Osteoblast (primary cell): ENCODE measurements at places on chromosomes 11 and 22.

GRCh38 chr11:17351510-17352176 lies at the start of gene NCR3LG1:
Gene NCR3LG1, plus strand, starts transcription at chr11:17351800. Its CDS starts 170 bp downstream, at chr11:17351970.
- DNase-seq, result peak; percentile 88
- H3K4me1 ChIP-seq, result peaks cover 24% of the 10 kb centered on the region
- H3K4me3 ChIP-seq, result peak within 1 kb of the TSS; percentile 78

- no peaks in the 10 kb centered on the region for H3K36me3 ChIP-seq
- H3K27ac ChIP-seq, result no peak overlapping the region
- no peaks in the 10 kb centered on the region for H3K27me3 ChIP-seq
- no peak overlapping the region for H3K4me3 ChIP-seq
- no peak for DNase-seq
- H3K4me1 ChIP-seq, result no peaks in the 10 kb centered on the region
Measured at GRCh38 chr11:31757260-31757835, 53.8 kb downstream of the PAX6 start.

DNA sequence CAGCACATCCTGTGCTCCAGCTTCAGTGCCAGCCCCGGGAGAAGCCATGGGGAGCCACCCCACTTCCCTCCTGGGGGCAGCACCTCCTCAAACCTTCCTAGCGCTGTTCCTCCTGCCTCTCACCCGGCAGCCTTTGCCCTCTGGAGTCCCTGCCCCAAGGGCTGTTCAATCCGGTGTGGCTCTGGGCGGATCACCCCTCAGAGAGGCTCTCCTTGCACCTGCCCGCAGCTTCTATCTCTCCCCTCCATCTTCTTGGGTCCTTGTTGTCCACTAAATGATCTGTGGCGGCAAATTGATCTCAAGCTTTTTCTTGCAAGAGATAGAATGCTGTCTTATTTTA lies 18.1 kb upstream of the CDKN1C start:
- H3K4me3 ChIP-seq, result no peak overlapping the region
- no peak for DNase-seq
- H3K36me3 ChIP-seq, result no peaks in the 10 kb centered on the region
- H3K27me3 ChIP-seq, result no peaks in the 10 kb centered on the region

GRCh38 chr11:40129266-40129665 lies 1330.2 kb downstream of the LRRC4C start:
- no peak for DNase-seq
- no peak overlapping the region for H3K27ac ChIP-seq
- H3K4me1 ChIP-seq, result no peaks in the 10 kb centered on the region
- no peaks in the 10 kb centered on the region for H3K36me3 ChIP-seq
- no peak overlapping the region for H3K4me3 ChIP-seq

DNA sequence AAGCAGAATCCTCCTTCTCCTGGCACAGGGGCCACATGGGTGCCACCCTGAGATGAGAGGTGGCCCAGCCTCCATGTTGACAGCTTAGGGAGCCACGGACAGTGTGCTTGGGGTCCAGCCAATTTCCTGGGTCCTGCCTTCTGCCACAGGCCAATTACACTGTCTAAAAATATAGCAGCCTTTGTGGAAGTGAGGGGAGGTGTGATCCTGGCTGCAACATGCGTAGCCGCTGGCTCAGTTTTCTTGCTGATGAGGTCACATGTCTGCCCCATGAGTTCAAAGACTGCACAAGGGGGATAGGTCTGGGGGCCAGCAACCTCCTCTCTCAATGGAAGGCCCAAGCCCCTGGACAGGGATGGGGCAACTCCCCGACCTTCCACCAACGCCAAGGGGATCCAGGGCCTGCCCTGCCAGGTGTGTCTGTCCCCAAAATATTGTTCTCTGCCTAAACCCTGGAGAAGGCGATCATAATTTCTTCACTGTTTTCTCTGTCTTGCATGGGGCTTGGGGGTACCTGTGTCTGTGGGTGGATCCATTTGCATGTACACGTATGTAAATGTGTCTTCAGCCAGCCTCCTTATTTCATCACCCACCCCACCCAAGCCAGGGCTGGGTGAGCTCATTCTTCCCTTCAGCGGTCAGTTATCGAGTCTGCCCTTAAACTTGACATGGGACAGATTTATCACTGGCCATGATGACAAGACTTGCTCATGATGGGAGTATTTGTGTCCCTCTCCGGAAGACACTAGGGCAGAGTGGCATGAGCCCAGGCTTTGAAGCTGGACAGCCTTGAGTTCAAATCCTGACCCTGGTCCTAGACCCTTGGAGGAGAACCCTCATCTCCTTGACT lies 59.4 kb downstream of the OTOG start:
- H3K4me1 ChIP-seq, result no peaks in the 10 kb centered on the region
- no peak overlapping the region for H3K27ac ChIP-seq
- no peak overlapping the region for H3K4me3 ChIP-seq
- H3K27me3 ChIP-seq, result no peaks in the 10 kb centered on the region
- peak; percentile 73 for DNase-seq

DNA sequence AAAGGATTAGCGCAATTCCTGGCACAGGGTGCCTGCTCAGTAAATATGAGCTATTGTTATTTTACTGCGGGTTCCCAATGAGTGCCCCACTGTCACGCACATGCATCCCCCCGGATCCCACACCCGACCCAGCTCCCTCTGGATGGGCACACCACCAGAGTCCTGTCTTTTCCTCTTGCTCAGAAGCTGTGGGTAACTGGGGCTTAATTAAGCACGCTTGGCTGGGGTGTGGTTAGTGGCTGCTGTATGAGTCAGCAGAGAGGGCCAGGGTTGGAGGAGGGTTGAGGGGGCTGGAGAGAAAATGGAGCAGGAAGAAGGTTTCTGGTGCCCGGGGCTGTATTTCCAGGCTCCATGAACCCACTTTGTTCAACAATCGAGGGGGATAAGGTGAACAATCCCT lies 30.3 kb upstream of the NECTIN1 start:
- peak; percentile 94 for DNase-seq
- peaks cover 13% of the 10 kb centered on the region for H3K4me1 ChIP-seq
- H3K36me3 ChIP-seq, result no peaks in the 10 kb centered on the region
- peaks cover 8% of the 10 kb centered on the region for H3K27me3 ChIP-seq

GRCh38 chr11:24755260-24755839 lies 258.5 kb downstream of the LUZP2 start:
- H3K27ac ChIP-seq, result no peak overlapping the region
- H3K4me3 ChIP-seq, result no peak overlapping the region

GRCh38 chr11:27443227-27443626 lies 29.4 kb downstream of the LGR4 start:
- no peaks in the 10 kb centered on the region for H3K36me3 ChIP-seq
- peaks cover 12% of the 10 kb centered on the region for H3K4me1 ChIP-seq
- no peak for DNase-seq
- no peaks in the 10 kb centered on the region for H3K27me3 ChIP-seq
- H3K4me3 ChIP-seq, result no peak overlapping the region
- no peak overlapping the region for H3K27ac ChIP-seq

DNA sequence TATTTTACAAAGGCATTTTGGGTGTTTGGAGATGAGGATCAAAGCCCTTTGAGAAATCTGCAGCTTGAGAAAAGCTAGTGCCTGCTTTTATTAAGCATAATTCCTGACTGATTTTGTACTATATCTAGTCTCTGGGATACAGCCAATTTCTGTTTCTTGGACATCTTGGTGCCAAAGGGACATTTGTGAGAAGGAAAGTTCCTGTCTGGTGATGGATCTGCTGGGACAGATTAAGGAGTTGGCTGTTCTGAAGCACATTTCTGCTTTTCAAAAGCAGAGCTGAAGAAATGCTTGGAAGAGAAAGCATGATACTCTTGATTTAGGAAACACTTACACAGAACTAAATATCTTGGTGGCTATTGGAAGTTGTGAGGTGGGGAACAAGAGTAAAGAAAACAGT lies 254.6 kb upstream of the CCDC90B start:
- H3K27me3 ChIP-seq, result no peaks in the 10 kb centered on the region
- no peak overlapping the region for H3K27ac ChIP-seq
- no peak for DNase-seq
- H3K4me3 ChIP-seq, result no peak overlapping the region
- H3K36me3 ChIP-seq, result no peaks in the 10 kb centered on the region

GRCh38 chr22:39148727-39149535 lies 3.5 kb downstream of the CBX7 start:
- peaks cover 11% of the 10 kb centered on the region for H3K27me3 ChIP-seq
- DNase-seq, result peak; percentile 85
- H3K36me3 ChIP-seq, result no peaks in the 10 kb centered on the region

DNA sequence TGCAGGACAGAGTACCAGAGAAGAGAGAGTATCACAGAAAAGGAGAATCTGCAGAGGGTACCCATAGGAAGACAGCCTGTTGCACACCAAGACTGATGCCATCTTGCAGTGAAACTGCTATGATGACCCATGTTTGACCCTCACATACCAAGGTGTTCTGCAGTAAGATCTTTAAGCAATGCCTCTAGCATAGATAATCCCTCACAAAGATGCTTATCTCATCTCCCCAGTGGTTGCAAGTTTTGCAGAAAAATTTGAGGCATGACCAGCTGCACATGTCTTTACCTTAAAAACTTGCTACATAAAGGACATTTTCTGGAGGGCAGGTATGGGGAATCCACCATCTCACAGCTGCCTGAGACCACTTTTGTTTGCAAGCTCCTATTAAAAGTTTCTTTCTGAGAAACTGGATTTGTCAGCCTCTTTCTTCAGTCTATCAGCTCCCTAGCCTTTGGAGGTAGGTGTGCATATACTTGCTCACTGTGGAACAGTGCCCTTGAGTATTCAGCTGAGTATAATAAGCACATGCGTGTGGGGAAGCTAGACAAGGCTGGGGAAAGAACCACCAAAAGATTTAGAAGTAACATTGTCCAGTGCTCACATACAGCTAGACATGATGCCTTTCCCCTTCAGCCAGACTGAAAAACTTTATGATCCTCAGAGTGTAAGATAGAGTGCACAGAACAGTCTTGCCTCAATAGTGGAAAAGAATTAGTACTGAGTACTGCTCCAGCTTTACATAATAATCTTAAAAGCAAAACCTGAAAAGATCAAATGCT lies 100.3 kb upstream of the TEAD1 start:
- peaks cover 5% of the 10 kb centered on the region for H3K4me1 ChIP-seq
- H3K27ac ChIP-seq, result no peak overlapping the region
- H3K4me3 ChIP-seq, result no peak overlapping the region
- no peaks in the 10 kb centered on the region for H3K36me3 ChIP-seq
- peaks cover 2% of the 10 kb centered on the region for H3K27me3 ChIP-seq
- DNase-seq, result no peak

- H3K36me3 ChIP-seq, result no peaks in the 10 kb centered on the region
- peaks cover 27% of the 10 kb centered on the region for H3K27me3 ChIP-seq
- H3K27ac ChIP-seq, result no peak overlapping the region
- no peak overlapping the region for H3K4me3 ChIP-seq
- no peak for DNase-seq
Measured at GRCh38 chr22:39115977-39116621, 19.1 kb downstream of the APOBEC3H start.

GRCh38 chr11:20049231-20049630 lies 111.0 kb downstream of the DBX1 start:
- H3K27ac ChIP-seq, result peak overlapping the region; percentile 8
- H3K36me3 ChIP-seq, result peaks cover 36% of the 10 kb centered on the region
- peaks cover 14% of the 10 kb centered on the region for H3K4me1 ChIP-seq
- H3K4me3 ChIP-seq, result no peak overlapping the region
- no peaks in the 10 kb centered on the region for H3K27me3 ChIP-seq

GRCh38 chr11:84673753-84674152 lies 953.4 kb downstream of the DLG2 start:
- DNase-seq, result no peak
- no peaks in the 10 kb centered on the region for H3K36me3 ChIP-seq
- H3K27me3 ChIP-seq, result no peaks in the 10 kb centered on the region
- no peak overlapping the region for H3K27ac ChIP-seq

DNA sequence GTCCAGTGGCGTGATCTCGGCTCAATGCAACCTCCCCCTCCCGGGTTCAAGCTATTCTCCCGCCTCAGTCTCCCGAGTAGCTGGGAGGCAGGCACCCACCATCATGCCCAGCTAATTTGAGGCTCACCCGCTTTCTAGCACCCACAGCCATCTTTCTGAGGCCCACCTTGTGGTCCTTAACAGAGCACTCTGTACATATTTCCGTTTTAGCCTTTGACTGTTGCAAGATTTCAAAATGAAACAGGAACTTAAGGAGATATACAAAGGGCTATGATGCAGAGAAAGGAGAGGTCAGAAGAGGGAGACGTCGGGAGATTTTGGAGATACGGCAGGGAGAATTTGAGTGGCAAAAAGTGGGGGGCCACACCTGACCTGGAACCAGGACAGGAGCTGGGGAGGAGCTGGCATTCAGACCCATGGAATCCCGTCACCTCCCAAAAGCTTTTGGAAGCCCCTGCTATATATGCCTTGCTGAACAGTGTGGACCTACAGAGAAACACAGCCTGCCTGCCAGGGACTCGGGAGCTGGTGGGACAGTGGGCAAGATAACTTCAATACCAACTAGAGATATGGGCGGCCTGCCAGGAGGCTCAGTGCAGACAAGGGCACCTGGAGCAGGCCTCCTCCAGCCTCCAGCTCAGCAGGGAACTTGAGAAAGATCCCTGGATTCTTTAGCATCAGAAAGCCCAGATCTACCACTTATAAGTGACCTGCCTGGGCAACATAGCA lies 8.0 kb upstream of the CLCF1 start:
- H3K36me3 ChIP-seq, result no peaks in the 10 kb centered on the region
